Caco-2 (cell line): ENCODE measurements at places on chromosomes 12 and 14. TPM values are rescaled to one million over a fixed set of nuclear protein-coding genes. Genes with fewer than 3 reads are reported as not detected.

DNA sequence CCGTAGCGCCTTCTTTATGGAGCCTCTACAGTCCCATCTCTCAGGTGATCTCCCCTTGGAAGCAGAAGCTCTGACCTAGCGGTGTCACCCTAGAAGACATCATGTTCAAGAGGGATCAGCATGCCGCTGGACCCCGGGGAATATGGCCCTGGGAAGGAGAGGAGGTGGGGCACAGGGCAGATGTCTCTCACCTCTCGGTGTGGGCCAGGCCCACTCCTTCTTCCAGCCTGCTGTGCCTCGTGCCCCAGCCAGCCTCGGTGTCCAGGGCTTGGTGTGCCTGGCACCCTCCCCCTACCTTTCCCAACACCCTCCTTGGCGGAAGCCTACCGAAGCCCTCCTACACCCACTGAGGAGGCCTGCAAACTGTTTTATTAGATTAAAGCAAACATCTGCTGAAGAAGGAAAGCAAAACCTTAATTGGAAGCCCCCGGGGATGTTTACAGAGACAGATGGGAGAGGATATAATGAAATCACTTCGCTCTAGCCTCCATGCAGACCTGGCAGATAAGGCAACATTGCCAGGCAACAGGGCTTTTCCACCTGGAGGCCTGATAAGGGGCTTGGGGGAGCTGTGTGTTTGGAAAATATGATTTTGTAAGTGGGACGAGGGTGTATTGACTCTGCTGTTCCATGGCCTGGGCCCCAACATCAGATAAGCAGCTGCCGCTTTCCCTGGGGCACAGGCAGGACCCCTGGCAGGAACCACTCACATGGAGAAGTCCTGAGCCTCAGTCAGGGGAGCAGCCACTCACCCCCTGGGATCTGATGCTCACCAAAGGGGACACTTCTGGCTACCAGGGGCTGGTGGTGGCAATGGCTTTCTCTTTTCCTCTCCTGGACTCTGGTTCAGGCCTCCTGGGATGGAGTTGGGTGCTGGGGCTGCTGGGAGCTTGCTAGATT lies 5.7 kb upstream of the CHGA start:
- DNase-seq: no peak

GRCh38 chr12:77980782-77981181 lies 150.1 kb downstream of the NAV3 start:
- DNase-seq: no peak

DNA sequence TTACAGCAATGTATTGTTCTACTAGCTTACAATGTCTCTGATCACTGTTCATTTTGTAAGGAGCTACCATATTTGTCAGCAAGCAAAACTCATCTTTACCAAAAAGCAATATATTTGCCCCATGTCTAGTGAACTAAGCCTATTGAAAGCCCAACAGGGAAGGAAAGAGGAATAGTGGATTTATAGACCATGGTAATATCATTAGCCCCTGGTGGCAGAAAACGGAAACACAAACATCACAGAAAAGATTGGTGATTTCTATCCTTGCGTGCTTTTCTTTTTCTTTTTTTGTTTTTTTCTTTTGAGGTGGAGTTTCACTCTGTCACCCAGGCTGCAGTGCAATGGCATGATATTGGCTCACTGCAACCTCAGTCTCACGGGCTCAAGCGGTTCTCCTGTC lies 1562.4 kb upstream of the TMEM132C start:
- DNase-seq: no peak

C1R gene
- total RNA-seq: 3.9 and 4.2 TPM in 2 replicates

GRCh38 chr12:27754795-27755194 lies 25.2 kb upstream of the KLHL42 start:
- no peak for DNase-seq
